ENCODE measurements at places on chromosomes 6 and 20.

DNA sequence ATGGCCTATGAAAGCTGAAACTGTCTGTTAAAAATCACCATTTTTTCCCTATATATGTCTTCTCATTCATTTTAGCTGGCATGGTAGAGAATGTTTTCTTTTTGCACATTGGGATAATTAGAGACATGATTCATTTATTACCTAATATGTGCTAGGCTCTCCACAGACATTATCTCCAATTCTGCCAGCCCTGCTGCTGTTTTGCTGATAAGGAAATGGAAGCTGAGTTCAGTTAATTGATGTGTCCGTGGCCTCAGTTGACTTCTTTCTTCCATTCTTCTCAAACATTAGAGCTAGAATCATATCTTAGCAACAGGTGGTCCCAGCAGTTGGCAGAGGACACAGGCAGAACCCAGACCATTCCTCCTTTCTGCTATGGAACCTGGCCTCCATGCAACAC, 644.1 kb upstream of the CITED2 start:
- no peak for DNase-seq

DNA sequence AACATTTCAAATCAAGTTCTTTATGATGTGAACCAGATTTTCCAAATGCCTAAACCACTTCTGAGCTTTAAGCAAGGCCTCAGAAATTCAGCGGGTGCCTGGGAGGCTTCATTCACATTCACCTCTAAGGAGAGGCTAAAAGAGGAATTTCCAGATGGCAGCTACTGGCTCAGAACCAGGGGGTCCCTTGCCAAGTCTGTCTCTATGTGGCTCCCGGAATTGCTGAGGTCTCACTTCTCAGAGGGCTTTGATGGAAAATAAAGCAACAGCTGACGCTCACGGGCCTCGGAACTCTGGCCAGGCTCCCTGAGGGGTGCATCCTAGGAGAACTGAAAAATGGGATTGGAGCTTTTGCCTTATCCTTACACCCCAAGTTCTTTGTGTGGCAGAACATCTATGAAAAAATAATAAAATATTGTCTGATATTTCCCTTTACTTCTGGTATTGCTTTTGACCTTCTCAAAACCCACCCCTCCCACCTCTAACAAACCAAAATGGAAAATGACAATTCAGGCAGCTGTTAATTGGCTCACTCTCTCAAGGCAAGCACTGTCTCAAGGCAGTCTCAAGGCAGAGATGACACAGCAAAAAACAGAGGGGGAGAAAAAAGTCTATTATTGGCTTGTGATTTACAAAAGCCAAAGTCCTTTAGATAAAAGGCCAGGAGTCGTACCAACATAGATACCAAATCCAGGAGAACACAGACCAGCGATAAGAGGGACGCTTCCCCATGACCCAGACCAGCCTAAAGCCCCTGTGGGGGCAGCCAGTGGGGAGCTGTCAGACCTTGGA, 21.8 kb upstream of the LRRN4 start:
- DNase-seq: no peak

GRCh38 chr6:154280521-154280920, 76.1 kb downstream of the IPCEF1 start:
- no peak for DNase-seq

DNA sequence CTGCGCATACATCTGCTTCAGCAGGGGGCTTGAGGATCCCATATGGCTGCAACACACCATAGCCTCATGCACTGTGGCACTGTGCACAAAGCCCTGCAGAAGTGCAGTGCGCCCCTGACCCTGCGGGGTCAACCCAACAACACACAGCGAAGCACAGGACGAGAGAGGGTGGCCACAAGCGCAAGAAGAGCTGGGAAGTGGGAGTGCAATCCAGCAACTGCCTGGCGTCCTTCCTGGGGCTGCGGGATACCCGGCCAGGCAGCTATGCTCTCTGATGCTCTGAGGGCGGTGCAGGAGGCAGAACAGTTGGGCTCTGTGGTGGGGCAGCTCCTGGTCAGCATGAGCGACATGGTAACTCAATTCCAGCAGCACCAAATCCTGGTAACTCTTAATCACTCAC, 5.6 kb upstream of the ACSS1 start:
- DNase-seq: no peak

DNA sequence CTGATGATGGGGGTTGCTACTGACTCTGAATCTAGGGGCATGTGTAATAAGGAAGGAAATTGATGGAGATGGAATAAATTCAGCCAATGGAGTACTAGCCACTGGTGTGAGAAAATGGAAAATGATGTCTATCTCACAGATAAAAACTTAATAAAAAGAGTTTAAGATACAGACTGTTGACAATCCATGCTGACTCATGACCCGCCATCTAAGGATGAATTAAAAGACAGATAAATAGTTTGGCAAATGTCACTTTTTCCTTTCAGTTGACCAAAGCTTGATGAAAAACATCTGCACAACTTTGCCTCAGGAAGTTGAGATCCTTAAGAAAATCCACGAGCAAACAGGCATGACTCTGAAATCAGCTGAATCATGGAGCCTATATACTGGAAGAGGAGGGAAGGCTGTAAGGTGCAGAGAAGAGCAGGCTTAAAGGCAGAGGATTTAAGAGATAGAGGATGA, 82.6 kb upstream of the BMP5 start:
- no peak for DNase-seq

GRCh38 chr6:146856296-146856695, 257.5 kb downstream of the ADGB start:
- no peak for DNase-seq

DNA sequence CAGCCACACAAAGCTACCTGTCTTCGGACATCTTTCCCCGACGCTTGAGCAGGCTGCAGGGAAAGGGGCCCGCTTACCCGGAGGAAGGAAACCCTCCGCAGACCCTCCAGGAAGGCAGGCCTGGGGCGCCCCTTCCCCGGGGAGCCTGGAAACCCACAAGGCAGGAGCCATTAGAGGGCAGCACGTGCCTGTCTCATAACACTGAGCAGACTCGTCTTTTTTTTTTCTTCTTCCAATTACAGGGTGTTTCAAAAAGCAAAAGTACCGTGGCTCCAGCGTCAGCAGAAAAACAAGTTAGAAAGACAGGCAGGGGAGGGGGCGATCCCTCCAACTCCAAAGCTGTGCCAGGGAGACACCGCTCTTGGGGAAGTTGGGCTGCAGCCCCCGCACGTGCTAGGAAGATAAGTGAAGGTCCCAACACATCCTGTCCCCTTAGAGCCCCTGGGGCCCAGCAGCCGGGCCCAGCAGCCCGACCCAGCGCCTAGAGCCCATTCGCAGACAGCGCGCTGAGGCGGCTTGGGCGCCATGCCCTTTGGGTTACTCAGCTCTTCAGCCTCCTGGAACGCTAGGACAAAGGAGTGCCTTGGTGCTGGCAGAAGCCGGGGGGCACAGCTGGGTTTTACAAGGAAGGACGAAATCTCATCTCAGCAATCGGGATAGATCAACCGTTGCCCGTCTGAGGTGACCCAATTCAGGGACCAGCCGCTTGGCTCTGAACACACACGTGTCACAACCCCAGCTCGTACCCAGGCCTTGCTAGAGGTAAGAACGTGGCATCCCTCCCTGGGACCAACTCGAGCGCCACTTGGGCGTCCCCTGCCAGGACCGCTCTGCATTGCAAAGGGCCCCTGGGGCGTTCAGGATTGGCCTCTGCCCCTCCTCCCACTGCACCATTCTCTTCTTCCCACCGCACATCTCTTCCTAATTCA, 136.3 kb downstream of the LY86 start:
- peak; percentile 73 for DNase-seq

DNA sequence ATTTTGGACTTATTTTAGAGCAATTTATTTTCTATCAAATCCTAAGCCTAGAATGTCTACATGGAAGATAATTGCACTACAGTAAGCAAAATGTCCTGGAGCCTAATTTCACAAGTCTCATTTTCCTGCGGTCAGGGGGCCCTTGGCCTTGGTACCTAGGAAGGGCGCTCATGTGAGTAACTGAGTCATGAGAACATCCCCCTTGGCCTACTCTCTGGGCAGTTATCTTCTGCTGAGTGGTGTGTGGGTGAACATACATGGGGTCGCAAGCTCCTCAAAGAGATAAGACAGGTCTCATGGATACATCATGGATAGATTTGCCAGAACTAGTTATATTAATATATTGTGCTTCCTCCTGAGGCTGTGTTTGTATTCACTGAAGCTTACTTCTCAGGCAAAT, 211.2 kb upstream of the MARCKS start:
- DNase-seq: no peak

DNA sequence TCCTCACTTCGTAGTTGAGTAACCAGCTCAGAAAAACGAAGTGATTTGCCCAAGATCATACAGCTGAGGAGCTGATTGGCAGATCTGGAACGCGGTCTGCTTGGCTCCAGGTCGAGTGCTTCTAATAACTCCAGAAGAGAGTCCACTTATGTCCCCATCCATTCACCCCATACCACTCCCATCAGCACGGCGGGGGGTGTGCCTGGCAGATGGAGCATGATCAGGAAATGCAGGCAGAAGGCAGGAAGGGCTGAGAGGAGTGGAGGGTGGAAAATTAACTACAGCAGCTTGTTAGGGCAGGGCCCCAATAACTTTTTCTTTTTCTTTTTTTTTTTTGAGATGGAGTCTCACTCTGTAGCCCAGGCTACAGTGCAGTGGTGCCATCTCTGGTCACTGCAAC, 15.0 kb downstream of the FITM2 start:
- no peak for DNase-seq

- DNase-seq: no peak
Observed at GRCh38 chr20:61354001-61354390, 101.9 kb downstream of the CDH4 start.

DNA sequence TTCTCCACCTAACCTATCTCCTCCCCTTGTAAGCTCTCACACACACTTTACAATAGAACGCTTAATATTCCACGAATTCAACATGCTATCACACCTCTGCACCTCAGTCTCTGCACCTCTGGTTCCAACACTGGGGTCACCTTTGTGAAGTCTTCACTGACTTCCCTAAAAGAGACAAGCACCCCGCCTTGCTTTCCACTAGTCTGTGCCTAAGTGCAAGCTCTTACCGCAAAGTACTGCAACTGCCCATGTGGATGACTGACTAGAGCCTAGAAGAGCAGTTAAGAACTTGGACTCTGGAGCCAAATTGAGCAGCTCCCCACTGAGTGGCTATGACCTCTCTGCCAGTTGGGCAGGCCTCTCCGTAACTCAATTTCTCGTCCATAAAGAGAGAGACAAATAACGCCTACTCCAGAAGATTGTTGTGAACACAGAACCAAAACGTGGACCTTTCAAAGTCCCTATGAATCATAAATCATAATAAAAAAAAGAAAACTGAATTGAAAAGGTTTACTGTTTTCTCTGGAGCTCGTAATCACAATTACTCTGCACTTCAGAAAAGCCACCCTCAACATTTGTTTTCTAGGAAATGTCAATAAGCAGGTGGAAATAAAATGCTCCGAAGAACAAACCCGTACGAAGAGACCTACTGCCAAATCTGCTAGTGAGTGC, 1.2 kb downstream of the IFNGR1 start:
- no peak for DNase-seq

DNA sequence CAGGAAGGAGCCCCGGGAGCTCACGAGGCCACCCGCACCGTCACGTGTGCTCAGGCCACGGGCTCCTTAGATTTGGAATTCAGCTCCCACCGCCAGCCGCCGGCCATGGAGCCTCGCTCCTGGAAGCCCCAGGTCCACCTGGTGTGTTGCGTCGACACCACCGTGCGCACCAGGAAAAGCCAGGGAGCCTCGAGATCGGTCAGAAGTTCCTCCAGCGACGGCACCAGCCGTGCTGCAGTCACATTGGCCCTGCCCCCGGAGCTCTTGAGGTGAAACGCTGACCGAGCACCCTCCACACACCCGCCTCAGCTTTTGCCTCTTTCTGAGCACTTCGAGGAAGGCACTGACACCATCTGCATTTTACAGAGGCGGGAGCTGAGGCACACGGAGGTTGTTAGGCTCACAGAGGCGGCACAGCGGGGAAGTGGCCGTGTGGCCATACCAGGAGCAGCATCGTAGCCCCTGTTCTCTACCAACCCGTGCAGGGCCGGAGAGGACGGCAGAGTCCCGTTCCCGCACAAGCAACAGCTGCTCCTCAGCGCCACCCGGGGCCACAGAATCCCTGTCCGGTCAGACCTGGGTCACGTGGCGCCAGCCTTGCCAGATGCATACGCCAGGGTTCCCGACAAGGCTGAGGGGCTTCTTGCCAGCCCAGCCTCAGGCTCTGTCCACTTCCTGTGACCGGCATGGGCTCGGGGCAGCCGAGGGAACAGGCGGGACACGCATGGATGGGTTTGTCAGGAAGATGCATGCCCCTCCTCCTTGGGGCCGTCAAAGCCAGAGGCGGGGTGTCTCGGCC, 7.6 kb downstream of the NKAIN4 start:
- no peak for DNase-seq

GRCh38 chr6:164101859-164102258, 687.3 kb downstream of the QKI start:
- DNase-seq: no peak

Data from right renal pelvis (tissue), 4 donors.